T1000 (cell line): ENCODE measurements at places on chromosomes 12 and 14.

DNA sequence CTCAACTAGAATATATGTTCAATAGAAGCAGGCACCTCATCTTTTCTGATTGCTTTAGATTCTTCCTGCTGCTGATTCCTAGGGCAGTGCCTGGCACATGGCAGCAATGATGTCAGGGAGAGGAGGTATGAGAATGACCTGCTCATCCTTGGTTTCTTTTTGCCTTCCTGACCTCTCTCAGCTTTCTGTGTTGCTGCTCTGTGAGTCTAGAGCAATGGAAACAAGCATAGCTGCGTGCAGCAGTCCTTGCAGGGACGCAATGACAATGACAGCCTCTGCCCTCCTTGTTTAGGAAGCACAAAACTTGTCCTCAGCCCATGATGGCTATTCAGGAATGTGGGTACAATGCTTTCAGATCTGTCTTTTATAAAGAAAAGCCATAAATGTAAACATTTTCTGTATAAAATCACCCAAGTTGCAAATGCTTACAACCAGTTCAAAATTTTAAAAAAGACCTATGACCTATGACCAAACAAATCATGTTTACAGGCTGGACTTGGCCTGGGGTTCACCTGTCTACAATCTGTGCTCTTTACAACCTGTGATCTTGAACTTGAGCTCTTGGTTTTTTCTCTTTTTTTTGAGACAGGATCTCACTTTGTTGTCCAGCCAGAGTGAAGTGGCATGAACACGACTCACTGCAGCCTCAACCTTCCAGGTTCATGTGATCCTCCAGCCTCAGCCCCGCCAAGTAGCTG, 549.4 kb upstream of the ATP2B1 start:
- no peak for DNase-seq

DNA sequence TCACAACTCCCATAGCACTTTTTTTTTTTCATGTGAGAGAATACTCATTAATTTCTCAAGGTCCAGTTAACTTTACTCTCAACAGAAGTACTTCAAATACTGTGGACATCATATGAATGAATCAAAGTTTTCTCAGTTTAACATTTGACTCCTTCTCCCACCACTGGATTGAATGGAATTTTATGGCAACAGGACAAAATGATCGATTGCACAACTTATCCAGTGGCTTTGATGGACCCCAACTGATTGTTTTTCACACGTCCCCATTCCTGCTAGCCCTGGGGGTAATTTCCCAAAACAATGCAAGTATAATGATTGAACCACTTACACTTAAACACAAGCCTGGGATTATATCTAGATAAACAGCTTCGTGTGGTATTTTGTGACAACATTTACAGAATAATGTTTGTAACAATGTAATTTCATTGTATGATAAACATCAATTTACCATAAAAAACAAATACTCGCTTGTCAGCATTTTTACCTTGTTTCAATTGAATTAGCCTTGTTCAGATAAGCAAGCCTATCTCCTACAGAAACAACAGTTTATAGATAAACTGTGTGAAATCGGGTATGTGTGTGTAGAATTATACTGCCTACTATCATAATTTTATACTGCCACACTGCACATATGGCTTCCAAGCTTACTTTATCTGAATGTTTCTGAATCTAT, 60.9 kb downstream of the SOX5 start:
- no peak for DNase-seq

GRCh38 chr12:114013575-114014345, 47.6 kb upstream of the RBM19 start:
- DNase-seq: no peak

DNA sequence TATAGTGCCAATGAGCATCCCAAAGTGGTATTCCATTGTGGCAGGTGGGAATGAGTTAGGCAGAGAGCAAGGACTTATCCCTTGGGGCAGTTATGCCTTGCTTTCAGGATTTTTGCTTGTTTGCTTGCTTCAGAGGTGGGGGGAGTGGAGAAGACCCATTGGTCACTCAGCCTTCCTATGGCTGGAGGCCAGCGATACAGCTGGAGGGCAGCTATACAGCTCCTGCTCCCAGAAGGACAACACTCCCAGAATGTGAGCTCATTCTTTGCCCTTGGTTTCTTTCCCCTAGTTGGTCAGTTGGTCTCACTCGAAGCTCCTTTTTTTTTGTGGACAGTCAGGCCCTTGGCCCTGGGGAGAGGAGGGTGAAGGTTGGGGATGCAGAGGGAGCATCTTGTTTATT, 14.5 kb downstream of the KRT83 start:
- DNase-seq: no peak

DNA sequence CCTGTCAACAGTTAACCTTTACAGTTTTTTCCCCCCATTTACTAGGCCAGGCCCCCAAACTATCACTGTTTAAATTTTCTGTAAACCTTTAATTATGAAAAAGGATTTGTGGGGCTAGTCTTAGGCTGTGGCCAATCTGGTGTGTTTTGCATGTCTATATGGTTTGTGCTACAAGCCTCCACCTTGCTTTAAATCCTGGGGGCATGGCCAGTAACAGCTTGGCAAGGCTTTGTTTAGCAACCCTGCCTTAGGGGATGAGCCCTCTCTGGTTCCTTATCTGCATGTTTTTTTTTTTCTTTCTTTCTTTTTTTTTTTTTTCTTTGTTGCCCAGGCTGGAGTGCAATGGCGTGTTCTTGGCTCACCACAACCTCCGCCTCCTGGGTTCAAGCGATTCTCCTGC, 102.7 kb downstream of the KCNMB4 start:
- no peak for DNase-seq

GRCh38 chr14:70451874-70452273, at the start of gene ADAM21:
TSS of gene ADAM21 (plus strand) at chr14:70452174. CDS start at chr14:70457500, 5,326 bp downstream.
- no peak for DNase-seq

DNA sequence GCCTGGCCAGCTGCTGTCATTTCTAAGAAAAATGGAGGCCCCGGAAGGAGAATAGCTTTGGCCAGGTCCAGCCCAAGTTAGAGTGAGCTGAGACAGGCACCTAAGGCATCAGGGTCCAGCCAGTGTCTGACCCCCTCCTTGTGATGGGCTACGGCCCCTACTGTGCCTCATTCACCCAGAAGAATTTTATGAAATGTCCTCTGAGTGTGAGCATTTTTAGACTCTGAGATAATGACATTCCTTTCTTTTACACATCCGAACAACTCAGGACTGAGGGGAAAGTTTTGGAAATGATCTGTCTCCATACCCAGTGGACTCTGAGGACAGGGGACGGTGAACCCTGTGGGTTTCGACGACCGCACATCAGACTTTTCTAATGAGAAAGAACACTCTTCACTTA, 50.4 kb downstream of the SLC24A4 start:
- no peak for DNase-seq

- peak; percentile 16 for DNase-seq
Observed at GRCh38 chr12:22100958-22101748, 55.1 kb downstream of the CMAS start.

GRCh38 chr12:95115641-95116040, 42.2 kb upstream of the NR2C1 start:
- no peak for DNase-seq

- peak; percentile 19 for DNase-seq
Observed at GRCh38 chr12:110001596-110001995, 2.4 kb downstream of the ANKRD13A start.

DNA sequence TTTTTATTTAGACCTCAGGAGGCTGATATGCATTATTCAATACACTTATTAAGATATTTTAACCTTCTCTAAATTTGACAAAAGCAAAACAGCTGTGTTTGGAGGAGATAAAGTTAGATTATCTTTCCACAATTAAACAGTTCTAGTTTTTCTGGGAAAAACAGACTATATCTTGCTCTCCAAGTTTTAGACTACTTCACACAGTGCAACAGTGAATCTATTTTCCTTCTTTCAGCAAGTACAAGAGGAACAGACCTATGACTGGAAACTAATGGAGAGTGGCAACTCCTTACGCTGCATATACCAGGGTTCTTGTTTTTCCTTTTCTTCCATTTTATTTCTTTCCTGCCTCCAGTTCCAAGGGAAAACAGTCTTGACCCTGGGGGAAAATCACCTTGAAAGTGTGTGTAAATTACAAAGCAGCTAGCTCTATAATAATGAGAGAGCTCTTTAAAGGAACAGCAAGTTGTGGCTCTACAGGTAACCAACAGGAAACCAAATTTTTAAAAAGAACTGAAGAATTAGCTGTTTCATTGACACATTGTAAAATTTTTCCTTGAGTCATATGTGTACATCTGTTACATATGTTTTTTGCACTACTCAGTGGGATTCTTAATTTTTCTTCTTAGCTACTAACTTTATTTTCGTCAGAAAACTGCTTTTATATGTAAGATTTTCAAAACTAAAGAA, 27.4 kb downstream of the DNM1L start:
- DNase-seq: no peak

- peak; percentile 89 for DNase-seq
Observed at GRCh38 chr12:91140026-91140931, 29.0 kb upstream of the LUM start.

- no peak for DNase-seq
Observed at GRCh38 chr12:39062266-39062996, 157.0 kb upstream of the CPNE8 start.

GRCh38 chr14:74350211-74350927, 2.1 kb downstream of the VRTN start:
- DNase-seq: no peak

DNA sequence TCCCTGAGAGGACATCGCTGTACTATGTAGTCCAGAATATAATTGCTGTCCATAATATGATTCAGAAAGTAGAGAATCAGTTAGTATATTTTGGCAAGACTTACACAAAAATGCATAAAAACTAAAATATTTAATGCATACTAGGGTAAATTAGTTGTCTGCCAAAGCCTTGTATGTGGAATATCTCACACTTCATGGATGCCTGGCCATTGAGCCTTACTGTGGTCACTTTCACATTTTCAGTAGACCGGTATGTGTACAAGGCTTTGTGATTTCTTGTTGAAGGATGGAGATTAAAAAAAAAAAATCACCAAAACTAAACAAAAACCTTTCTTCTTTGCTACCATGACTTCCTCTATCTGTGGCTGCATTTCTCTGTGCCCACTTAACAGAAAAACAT, 197.3 kb upstream of the DDHD1 start:
- no peak for DNase-seq

GRCh38 chr12:128823216-128823915, 392 bp downstream of the SLC15A4 start:
- DNase-seq: no peak

DNA sequence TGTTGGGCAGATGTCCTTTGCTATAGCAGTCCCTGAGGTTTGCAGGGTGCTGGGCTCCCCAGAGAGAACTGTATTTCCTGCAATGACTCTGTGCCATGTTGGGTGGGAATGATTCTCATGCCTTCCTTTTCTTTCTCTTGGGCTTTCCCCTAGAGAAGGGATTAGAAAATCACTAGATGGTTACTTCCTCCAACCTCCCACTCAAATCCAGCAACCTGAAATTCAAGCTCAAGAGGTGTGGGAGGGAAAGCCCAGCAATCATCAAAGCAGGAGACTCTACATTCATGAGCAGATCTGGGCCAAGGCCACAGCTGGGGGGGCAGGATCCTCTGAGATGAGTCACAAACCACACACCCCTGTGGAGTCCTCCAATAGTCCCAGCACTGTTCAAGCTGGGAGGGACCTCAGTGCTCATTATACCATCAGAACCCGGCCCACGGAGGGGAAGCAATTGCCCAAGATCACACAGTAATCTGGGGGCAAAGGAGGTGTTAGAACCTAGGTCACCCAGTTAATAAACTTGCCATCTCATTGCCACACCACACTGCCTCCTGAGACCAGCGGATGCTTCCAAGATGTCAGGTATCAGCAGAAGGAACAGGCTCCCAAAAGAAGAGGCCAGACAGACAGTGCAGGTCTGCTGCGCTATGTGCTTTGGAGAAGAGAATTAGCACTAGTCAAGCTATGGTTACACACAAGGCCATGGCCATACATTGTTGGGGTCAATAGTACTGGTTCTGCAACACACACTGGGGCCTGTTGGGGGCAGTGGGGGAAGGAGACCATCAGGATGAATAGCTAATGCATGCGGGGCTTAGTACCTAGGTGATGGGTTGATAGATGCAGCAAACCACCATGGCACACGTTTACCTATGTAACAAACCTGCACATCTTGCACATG, 65.7 kb downstream of the TTC9 start:
- DNase-seq: peak; percentile 21

- no peak for DNase-seq
Observed at GRCh38 chr12:53054112-53054878, 4.4 kb downstream of the TNS2 start.

DNA sequence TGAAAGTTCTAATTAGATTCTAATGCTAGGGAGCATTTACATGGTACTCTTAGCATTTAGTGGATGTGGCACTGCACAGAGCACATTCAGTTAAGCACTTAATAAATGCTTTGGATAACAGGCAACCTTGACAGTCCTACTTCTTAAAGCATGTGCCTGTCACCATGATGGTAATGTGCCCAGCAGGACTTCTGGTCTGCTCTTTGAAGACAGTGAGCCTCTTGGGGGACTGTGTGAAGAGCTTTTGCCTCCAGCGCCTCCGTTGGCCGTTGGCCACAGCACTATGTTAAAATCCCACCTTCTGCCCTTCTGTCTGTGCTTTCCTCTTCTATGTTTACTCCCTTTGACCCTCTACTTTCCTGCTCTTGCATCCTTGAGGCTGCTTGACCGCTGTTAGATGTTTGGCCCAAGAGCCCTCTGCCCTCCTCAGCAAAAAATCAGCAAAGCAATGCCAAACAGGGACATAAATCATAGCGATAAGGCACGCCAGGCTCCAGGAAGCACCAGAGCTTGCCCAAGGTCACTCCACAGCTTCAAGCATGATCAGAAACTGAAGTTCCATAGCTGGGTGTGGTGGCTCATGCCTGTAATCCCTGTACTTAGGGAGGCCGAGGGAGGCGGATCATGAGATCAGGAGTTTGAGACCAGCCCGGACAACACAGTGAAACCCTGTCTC, 8.3 kb downstream of the CDKL1 start:
- DNase-seq: no peak

GRCh38 chr14:24425704-24426103, 3.8 kb downstream of the CBLN3 start:
- no peak for DNase-seq

DNA sequence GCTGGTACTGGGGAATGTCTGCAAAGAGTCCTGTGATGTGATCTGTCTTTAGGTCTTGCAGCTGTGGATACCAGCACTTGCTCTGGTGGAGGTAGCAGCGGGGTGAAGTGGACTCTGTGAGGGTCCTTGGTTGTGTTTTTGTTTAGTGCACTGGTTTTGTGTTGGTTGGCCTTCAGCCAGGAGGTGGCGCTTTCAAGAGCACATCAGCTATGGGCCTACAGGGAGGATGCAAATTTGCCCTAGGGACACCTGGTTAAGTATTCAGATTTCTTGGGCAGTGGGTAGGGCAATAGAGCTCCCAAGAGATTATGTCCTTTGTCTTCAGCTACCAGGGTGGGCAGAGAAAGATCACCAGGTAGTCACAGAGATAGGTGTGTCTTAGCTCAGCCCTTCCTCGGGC, 63.8 kb downstream of the PTGER2 start:
- DNase-seq: no peak

GRCh38 chr12:89343127-89343526, 9.2 kb downstream of the DUSP6 start:
- no peak for DNase-seq
